Stimulated activated CD8-positive, alpha-beta memory T cell treated with anti-CD3 and anti-CD28 coated beads, Interleukin-4, amount 100 ng/mL, for 1 hour (primary cell): ENCODE measurements at places on chromosomes 5 and 9.

GRCh38 chr9:89254773-89255125 lies 56.2 kb upstream of the CKS2 start:
- DNase-seq = no peak

GRCh38 chr5:59790376-59790775 lies 103.2 kb downstream of the PDE4D start:
- no peak for DNase-seq

DNA sequence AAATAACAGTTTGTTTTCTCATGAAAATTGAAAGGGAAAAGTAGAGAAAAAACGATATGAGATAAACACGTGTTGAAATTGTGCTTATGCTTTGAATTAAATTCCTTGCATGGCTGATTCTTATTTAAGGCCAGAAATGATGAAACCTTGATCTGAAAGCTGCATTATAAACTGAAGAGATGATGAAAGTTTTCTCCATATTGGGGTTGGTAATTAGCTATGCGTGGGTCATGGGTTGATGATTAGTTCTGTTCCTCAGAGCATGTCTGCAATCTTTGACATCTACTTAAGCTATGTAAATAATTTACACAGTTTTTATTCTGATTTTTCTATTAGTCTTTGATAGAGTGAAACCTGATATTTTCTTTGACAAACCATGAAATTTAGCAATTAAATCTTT lies 264.1 kb downstream of the CD180 start:
- DNase-seq = no peak

DNA sequence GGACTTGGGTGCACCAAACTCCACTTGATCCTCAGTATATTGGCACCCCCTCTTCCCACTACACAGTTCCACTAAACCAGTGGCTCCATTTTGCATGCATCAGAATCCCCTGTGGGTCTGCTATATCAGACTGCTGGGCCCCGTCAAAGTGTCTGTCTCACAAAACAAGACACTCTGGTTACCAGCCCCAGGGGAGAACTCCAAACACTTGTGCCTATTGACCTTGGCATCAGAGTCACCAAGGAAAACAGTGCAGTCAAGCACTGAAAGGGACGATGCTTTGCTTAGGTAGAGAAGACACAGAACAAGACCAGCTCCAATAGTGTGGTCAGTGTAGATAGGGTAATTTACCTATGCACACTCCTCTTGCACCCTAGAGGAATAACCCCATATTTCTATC lies 205.8 kb upstream of the RAI14 start:
- DNase-seq = no peak

DNA sequence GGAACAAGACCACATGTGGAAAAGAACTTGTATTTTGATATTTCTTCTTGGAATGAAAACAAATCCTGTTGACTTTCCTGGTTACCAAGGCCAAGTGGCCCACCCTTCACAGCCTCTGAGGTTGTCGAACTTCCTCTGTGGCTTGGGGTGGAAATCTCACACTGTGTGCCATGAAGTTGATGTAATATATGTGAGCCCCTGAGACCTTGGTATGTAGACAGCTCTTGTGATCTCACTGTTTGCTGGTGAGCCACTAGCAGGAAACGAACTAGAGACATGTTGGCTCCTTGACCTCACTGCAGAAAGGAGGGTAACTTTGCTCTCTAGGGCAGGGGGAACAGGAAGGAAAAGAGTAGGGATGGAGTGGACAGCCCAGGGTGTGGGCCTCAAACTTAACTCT lies 159.4 kb downstream of the ARHGAP26 start:
- DNase-seq = peak; percentile 14

DNA sequence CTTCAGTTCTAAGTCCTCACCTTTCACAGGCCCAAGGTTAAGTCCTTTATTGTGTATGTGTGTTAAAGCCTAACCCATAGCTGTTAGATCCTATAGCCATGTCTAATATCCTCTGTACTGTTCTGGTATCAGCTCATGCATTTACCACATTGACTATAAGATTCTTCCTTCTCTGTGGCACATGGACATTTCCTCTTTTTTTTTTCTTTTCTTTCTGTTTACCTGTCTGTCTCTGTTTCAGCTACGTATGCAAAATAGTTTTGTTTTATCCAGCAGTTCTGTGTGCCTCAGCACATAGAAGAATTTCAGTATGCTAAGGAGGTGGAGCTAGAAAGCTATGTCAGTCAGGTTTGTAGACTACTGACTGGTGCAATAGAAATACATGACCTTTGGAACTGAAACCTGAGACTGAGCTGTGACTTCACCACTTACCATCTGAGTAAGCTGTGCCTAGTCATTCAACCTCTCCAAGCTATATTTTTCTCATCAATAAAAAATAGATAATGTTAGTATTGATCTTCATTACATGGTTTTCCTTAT lies 155.6 kb upstream of the VLDLR start:
- no peak for DNase-seq

- no peak for DNase-seq
These were observed 3.8 kb downstream of the SRD5A1 start for GRCh38 chr5:6637022-6637421.

DNA sequence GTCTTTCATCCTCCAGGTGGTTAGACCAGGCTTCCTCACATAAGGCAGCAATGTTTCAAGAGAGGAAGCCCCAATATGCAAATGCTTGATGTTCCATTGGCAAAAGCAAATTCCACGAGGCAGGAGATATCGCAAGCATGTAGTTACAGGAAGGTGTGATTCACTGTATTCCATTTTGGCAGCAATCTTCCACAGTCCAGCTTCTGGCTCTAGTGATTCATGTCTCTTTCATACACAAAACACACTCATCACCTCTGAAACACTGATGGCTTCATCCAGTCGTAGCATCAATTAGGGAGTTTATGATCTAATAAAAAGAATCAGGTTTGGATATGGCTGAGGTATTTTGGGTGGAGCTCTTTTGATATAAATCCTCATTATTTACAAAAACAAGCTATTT lies 552.2 kb upstream of the RIOK2 start:
- no peak for DNase-seq

- no peak for DNase-seq
These were observed 159.3 kb downstream of the RGS3 start for GRCh38 chr9:113622600-113623400.

- DNase-seq = no peak
These were observed 822.6 kb downstream of the TLE1 start for GRCh38 chr9:80866576-80867227.

GRCh38 chr9:121778252-121779225 lies 127.1 kb downstream of the DAB2IP start:
- DNase-seq = no peak

DNA sequence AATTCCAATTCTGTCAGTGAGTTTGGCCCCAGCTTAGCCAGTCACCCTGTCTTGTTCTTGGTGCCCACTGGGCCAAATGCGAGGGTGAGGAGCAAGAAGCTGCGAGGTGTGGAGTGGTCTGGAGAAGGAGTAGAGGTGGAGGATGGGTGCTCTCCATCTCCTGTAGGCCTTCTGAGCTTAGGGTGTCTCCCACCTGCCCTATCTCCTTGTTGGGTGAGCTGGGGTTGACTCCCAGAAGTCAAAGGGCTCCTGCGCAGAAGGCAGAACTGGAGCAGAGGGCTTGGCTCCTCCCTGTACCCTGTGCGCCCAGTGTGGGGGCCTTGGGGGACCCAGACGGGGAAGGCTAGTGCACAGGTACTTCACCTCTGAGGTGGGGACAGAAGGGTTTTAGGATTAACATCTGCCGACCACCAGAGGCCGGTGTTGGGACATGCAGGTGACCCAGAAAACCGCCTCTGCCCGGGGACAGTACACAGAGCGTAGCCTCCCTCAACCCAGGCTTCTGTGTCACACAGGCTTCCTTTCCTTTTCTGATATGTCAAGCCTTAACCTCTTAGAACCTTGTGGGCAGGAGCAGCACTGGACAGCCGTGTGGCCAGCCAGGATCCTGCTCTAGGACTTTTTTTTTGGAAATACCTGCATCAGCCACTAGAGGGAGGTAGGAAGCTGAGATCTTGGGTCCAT lies 16.9 kb downstream of the IL5 start:
- no peak for DNase-seq

- no peak for DNase-seq
These were observed 184.0 kb downstream of the GOLPH3 start for GRCh38 chr5:31990081-31990650.

DNA sequence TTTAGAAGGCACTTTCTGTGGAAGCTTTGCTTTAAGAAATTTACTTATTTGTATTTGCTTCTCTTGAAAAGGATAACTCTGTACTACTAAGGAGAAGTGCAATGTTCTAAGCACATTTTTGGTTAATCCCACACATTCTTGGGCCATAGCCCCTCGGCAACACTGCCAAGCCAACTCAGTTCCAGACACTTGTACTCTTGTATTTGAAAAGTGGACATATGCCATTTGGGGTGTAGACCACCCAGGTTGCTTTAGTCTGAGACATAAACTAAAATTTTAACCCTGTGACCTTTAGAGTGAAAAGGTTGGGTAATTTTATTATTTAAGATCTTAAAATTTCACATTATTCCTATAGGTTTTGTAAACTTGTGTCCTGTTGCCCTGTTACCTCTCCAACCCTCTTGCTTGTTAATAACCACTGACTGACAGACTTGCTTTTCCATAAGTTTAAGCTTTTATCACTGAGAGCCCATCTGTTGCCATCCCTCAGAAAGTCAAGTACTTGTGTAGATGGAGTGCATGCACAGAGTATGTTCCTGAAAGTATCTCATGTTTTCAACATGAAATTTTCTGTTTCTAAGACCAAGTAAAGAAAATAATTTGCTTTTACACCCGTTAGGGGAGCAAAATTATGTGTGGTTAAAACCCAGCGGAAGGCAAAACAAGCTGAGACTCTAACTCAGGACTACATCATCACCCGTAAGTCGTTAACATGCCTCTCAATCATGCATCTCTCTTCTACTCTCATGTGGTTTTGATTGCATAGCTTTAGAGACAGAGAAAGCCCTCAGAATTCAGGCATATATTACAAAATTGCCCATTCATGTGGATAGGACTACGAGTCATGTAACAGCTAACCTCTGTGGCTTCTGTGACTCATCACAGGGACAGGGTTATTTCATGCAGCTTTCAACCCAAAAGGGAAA lies 117.3 kb downstream of the GDNF start:
- DNase-seq = no peak

GRCh38 chr5:76114179-76114851 lies 31.1 kb downstream of the SV2C start:
- no peak for DNase-seq

GRCh38 chr5:137735555-137736284 lies at the start of gene KLHL3:
Gene KLHL3, minus strand, starts transcription at chr5:137736089. Its CDS starts 443 bp downstream, at chr5:137735646.
- DNase-seq = no peak

GRCh38 chr5:9447691-9448090 lies 98.2 kb downstream of the SEMA5A start:
- no peak for DNase-seq

DNA sequence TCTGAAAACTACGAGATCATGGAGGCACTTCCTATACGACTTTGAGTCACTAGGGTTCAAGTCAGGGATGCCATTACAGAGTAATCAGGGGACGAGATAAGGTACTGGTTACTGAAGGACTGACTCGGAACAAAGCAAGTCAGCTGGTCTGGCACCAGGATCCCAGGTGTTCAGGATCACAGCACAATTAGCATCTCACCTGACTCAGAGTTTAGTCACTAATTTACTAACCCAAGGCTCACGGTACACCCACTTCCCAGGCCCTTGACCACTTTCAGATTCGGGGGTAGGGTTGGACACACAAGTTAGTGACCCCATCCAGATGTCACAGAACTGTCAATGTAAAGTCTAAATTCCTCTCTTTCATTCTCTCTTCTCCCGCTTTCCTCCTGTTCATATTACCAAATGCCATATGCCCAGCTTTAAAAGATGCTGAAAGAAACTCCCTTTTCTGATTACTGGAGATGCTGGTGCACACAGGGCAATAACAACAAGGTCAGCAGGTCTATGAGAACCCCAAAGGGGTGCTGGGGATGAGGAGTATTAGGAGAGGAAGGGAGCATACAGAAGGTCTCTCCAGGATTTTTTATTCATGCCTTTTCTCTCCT lies 657.8 kb downstream of the TLE1 start:
- DNase-seq = no peak

GRCh38 chr9:105329719-105330062 lies 85.2 kb downstream of the SLC44A1 start:
- no peak for DNase-seq

- no peak for DNase-seq
These were observed 22.5 kb downstream of the MUSK start for GRCh38 chr9:110691002-110691549.

GRCh38 chr9:21871256-21871975 lies 69.0 kb downstream of the MTAP start:
- no peak for DNase-seq

DNA sequence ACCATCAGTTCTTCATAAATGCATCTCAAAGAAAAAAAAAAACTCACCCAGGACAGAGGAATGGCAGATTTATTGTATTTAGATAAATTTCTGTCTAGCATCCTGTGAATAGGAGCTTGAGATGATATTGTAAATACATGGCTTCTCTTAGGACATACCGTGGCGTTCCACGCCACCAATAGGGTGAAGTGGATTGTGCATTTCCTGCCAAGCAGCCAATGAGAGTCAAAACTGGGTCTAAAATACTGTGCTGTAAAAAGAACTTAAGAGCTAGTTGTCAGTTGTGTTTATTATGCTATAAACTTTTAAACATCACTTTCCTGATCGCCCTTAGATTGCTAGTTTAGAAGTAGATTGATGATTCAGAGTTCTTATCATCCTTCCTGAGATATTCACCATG lies 20.9 kb upstream of the TRPM6 start:
- DNase-seq = no peak

DNA sequence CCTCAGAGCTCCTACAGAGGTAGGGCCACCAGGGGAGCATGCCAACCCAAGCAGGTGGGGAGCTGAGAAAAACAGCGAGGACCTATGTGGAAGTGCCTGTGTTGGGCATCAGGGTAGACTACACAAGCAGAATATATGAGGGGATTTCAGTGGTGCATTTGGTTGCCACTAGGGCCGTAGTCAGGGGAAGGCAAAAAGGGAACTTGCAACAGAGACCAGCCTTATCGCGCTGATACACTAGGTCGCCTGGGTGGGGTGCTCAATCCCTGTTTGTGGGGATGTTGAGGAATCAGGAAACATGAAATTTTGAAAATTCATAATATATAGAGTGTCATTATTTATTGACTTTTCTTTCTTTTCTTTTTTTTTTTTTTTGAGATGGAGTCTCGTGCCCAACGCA lies 370.9 kb upstream of the PRR16 start:
- no peak for DNase-seq

GRCh38 chr5:149027636-149028035 lies 35.2 kb downstream of the SH3TC2 start:
- no peak for DNase-seq

GRCh38 chr5:6805841-6806240 lies 92.6 kb downstream of the TENT4A start:
- DNase-seq = no peak

- DNase-seq = no peak
These were observed 88.9 kb downstream of the PCDH1 start for GRCh38 chr5:141789330-141789729.

GRCh38 chr5:100299261-100299660 lies 235.9 kb upstream of the FAM174A start:
- no peak for DNase-seq

DNA sequence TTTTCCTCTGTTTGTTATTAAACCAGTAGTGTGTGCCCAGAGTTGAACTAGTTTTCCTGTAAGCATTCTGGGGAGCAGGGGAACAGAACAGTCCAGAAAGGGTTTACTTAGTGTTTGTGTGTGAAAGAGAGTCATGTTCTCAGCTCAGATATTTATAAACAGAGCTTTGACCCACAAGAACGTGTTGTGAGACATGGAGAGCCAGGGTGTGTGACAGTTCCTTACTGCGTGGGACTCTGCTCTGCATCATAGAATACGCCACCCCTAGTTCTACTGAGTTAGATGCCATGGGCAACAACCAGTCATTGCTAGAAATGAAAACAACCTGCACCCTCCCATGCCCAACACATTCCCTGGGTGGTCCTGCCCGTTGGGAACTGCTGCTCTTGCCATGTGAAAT lies 330.7 kb downstream of the NDUFS4 start:
- DNase-seq = no peak

GRCh38 chr5:91884036-91884435 lies 500.9 kb upstream of the ARRDC3 start:
- no peak for DNase-seq
